ENCODE measurements at places on chromosomes 6 and 20.

GRCh38 chr6:35962779-35963560 lies 42.1 kb upstream of the SRPK1 start:
- no peak for DNase-seq

DNA sequence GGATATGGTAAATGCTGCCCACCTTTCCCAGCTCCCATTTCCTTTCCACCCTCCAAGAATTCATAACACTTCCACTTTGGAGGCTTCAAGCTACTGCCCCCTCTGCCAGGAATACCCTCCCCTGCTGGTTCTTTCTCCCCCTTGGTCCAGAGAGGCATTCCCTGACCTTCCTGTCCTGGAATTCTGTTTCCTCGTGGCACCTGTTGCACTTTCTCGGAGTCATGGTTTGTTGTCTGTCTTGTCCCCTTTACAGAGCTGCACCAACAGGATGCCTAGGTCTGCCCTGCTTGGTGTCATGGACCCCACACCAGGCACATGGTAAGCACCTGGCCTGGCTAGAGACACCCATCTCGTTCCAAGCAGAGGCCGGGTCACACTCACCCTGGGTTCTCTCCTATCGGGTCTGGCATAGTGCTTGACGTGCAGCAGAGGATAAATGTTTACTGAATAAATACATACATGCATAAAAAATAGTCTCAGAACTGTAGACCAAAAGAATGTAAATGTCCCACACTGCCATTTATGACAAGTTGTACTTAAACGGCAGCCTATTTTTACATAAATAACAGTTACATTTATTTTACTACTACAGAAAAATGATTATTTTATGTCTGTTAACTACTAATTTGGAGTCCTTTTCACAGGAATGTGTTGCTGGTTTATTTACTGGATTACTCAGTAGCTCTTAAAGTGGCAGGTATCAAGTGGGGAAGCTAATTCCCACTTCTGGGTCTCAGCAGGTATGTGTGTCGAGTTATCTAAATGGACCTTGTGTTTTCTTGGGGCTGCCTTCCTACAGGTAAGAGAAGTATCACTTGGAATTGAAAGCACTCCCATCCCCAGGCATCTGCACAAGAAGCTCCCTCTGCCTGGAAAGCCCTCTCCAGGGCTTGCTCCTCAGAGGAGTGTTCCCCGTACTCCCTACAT lies 69.3 kb downstream of the KIF13A start:
- no peak for DNase-seq

DNA sequence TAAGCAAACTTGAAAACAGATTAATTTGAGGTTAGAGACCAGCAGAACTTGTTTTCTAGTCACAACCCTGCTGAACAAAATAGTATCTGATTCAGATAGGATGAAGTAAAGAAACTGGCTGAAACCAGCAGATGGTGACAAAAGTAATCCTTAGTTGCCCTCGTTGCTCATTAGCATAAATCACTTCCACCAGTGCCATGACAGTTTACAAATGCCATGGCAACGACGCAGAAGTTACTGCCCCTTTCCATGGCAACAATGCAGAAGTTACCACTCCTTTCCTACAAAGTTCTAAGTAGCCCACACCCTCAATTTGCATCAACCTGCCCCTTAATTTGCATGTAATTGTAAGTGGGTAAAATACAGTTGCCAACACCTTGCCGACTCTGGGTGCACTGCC lies 23.7 kb downstream of the SNRPB start:
- peak; percentile 68 for DNase-seq

DNA sequence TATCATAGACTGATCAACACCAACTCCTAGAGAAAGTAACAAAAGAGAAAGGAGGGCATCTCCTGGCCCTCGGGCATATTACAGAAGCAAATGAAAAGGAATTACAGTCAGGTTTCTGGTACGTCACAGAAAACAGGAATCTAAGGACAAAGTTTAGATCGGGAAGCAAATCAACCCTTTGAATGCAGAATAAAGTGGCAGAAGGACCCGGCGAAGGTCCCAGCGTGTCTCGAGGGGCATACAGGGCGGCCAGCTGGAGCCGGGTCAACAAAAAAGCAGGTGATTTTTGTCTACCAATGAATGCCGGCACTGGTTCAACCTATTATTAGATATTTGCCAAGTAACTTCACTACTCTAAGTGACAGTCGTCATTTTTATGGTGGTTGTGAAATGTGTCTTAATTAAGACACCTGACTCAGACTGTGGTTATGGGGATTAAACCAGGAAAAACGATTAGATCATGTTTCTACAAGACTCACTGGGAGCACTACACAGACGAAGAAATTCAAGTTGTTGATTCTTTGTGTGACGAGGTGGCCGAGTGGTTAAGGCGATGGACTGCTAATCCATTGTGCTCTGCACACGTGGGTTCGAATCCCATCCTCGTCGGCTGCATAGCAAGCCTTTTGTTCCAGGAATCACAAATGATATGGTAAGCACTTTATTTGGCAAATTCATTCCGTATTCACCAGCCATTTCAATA lies 12.4 kb upstream of the ZSCAN9 start:
- DNase-seq = peak; percentile 77

DNA sequence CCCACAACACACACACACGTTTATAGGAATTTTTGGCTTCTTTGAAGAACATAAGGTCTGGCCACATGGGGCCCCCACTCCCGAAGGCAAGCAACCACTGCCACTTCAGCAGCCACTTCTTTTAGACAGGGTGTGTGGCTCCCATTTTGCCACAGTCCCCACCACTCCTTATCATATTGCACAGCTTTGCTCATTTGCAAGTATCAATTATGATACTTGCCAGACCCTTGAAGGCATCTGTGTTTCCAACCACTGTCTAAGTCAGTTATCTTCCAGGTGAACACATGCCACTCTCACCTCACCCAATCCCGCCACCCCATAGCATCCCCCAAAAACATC lies 73.1 kb downstream of the NOL4L start:
- DNase-seq = no peak

DNA sequence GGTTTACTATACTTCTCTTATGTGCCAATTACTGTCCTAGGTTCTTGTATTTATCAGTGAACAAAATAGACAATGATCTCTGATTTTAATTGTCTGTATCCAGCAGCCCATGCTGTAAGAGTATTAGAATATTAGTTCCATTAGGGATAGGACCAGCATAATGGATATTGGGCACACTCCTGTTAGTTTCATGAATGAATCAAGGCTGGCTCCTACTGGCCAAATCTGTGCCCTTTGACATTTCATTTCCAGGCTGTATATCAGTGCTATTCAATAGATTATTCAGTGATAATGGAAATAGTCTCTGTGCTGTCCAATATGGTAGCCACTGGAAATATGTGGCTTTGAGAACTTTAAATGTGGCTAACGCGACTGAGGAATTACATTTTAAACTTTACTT lies 1007.9 kb upstream of the FLRT3 start:
- no peak for DNase-seq

DNA sequence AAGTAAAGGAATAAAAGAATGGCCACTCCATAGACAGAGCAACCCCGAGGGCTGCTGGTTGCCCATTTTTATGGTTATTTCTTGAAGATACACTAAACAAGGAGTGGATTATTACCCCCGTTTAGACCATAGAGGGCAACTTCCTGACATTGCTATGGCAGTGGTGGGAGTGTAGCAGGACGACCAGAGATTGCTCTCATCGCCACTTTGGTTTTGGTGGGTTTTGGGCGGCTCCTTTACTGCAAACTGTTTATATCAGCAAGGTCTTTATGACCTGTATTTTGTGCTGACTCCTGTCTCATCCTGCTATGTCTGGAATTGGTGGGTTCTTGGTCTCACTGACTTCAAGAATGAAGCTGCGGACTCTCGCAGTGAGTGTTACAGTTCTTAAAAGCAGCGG lies 78.7 kb downstream of the C6orf52 start:
- DNase-seq = no peak

DNA sequence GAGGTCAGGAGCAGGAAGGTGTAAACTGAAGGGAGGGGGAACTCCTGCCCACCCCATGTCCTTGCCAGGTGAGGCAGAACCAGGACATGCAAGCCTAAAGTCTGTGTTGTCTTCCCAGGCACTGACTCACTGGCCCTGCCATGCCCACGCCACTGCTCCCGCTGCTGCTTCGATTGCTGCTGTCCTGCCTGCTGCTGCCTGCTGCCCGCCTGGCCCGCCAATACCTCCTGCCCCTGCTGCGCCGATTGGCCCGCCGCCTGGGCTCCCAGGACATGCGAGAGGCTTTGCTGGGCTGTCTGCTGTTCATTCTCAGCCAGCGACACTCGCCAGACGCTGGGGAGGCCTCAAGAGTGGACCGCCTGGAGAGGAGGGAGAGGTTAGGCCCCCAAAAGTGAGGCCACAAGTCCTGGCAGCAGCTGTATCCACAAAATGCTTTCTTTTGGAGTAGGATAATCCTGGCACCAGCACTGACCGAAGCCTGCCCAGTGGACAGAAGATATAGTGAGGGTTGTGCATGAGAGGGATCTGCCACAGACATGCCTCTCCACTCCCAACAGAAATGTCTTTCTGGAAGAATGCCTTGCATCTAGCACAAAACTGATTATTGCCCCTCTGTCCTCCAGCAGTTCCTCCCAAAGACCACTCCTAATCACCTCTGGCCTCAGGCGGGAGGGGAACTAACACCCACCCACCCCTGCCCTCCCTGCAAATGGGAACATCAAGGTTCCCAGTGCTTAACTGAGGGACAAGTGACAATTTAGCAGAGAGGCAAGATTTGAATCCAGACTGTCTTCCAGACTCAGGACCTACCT lies 812 bp downstream of the MYMX start:
- DNase-seq = no peak

DNA sequence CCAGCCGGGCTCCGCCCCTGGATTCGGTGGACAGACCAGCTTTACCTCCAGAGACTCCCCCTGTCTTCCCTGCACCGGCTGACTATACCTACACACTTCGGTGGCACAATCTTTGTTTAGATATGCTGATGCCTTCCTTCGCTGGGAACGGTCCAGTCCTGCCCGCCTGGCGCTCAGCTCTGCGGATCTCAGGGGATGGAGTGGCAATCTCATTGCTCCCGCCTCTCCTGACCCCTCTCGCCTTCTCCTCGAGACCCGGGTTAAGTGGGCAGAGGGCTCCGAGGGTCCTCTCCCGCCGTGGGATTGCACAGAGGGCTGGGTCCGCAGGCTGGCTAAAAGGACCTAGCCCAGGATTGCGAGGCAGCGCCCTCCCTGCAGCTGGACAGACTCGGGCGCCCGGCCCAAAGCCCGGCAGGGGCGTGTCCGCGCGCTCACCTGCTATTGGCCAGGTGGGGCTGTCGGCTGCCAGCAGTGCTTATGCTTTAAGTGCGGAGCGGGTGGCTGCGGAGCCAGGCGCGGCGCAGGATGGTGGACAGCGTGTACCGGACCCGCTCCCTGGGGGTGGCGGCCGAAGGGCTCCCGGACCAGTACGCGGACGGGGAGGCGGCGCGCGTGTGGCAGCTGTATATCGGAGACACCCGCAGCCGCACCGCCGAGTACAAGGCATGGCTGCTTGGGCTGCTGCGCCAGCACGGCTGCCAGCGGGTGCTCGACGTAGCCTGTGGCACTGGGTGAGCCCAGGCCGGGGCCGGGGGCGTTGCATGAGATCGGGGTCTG lies at the start of gene GNMT:
Gene GNMT, plus strand, starts transcription at position 512 of the 777 bp plus-strand sequence. Its CDS starts 14 bp downstream, at position 526.
- no peak for DNase-seq

DNA sequence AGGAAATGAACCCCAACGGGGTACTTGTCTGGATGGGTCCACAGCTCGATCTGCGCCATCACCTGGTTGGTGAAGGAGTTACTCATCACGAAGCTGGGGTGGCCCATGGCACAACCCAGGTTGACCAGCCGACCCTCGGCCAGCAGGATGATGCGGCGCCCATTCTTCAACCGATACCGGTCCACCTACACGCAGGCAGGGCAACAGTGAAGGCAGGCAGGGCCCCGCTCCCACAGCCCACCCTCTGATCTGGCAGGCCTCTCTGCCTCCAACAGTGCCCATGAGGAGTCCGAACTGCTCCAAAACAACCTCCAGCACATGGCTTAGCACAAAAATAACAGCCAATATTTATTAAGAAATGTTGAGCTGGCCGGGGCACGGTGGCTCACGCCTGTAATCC lies 17.7 kb downstream of the AHCY start:
- DNase-seq = no peak

DNA sequence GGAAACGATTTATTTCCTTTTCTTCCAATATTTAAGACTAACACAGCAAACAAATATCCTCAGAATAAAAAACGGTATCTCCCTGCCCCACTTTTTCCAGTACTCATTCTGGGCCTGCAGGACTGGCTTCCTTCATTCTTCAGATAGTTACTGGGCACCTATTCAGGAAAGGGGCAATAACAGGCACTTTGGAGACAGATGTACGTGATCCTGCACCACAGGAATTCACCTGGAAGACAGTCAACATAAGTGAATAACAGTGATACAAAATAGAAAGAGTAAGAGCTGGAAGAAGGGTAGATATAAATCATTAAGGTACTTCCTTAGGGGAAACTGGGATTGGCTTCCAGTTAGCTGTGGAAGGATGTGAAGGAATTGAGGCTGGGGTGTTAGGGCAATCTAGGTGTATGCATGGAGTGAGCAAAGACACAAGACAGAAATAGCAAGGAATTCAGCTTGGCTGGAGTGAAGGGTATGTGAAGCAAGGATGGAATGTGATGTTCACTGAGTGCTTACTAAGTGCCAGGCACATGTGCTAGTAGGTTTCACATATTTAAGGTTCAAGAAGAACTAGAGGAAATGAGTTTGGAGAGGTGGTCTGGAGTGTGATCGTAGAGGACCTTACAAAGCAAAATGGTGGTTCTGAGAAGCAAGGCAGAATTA lies 49.3 kb upstream of the FAM83C start:
- DNase-seq = no peak

DNA sequence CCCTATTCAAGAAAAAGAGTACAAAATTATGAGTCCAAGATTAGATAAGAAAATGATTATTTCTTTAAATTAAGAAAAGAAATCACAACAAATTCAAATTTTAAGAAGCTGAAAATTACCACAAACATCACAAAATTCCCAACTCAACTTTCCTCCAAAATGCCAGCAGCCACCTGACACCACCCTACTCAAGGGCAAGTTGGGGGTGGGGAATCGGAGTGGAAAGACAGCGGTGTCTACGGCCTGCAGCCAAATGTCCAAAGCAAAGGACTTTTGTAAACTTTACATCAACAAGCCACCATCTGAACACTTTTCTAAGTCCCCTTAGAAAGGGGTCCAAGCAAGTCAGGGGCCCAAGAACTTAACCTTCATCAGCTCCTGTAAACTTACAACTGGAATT lies 1.6 kb upstream of the EYA2 start:
- DNase-seq = no peak
